ENCODE measurements at places on chromosomes 2 and 18. TPM values are rescaled to one million over a fixed set of nuclear protein-coding genes. Genes with fewer than 3 reads are reported as not detected.
A peak's percentile ranks its signal among the peaks of the same experiment; 100 is the strongest.

DNA sequence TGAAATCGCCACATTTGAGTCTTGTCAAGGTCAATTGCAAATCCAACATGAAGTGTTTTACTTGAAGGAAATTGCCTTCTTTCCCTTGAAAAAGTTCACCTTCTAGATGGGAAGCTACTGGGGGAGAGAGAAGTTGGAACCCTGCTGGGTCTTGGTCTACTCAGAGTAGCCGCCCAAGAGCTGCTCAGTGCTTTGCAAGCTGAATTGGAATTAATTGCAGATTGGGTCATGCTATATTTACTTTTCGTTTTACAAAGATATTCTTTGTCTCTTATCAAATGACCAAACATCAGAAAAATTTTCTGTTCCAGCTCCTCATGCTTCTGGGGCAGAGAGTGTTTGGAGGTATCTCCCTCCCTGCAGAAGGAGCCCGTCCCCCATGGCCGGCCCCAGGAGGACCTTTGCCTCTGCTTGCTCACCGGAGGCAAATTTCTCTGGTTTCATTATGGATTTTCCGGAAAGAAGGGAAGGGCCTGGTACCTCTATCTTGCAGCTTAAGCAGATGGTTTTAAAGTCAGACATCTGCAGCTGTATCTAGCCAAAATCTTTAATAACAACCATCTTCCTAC lies 289.7 kb downstream of the MYT1L start:
- no peak for DNase-seq

GRCh38 chr2:42566837-42567321 lies 1.6 kb upstream of the MTA3 start:
- no peak for DNase-seq

DNA sequence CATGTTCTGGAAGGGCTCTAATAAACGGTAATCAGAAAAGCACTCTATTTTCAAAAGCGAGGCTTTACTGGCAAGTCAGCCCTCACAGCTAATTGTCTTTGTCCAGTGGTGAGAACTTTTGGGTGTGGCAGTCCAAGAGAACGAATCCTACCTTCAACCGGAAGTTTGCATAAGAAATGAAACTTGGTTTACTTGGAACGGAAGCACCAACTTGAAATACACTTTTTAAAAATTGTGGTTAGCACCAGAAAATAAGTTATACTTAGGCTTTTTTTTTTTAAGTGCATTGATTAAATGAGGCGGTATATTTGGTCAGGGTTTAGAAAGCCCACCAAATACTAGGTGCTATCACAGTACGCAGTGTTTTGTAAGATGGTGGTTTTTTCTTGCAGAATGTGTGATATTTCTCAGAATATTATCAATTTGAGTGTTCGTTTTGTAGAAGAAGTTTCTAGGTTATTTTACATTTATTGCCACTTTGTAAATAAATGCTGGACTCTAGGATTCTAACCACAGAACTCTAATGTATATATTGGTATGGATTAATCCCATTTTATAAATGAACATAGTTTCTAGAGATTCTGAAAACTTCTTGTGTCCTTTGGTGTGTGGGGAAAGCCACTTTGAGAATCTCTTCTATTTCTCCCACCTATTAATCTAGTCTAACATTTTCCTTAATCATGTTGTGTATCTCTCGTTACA lies 1.2 kb downstream of the MYL12A start:
- DNase-seq = no peak

GRCh38 chr18:71022389-71022788 lies 733.5 kb downstream of the SOCS6 start:
- DNase-seq = no peak

- DNase-seq = no peak
These were observed 1705.6 kb upstream of the TMEFF2 start for GRCh38 chr2:193900292-193900691.

DNA sequence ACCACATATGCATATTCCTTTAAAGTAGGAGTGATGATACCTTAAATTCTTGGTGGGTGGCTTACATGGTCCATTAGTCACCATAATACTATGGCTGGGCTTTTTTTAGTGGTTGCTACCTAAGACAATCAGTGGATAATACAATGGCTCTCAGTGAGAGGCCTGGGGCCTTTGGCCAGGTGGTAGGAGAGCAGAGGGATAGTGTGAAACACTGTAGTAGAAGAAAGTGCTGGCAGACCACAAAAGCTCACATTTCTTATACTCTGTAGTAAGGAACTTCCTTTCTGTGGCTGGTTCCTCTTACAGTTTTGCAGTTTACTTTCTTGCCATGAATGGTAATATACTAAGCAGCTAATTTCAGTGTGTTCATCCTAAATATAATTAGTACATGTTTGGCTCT lies 583.5 kb downstream of the XIRP2 start:
- DNase-seq = no peak

DNA sequence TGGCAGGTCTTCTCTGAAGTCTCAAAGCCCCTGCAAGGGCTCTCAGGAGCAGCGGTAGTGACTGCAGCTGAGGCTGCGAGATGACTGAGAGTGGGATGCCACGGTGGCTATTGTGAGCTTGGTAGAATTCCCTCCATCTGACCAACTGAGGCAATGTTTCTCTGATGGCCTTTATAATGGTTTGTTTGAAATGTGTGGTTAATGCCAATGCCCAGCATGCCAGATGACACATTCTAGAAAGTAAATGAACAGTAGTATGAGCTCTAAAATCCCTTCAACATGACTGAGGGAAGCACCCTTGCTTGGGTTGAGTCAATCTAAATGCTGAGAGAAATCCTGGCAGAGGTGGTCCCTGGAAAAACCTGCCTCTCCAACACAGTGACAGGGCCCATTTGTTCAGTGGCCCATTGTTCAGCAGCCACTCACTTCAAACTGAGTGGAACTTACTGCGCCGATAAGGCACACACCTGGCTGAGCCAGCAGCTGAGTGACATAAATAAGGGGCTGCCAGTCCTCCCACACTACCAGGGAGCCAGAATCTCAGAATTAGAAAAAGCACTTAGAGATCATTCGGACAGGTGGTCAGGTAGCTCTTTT lies 31.7 kb downstream of the SULT1C2 start:
- no peak for DNase-seq

GRCh38 chr18:45026162-45026561 lies 345.5 kb downstream of the SETBP1 start:
- DNase-seq = no peak

- DNase-seq = no peak
These were observed 125.9 kb downstream of the CCDC85A start for GRCh38 chr2:56309626-56310170.

DNA sequence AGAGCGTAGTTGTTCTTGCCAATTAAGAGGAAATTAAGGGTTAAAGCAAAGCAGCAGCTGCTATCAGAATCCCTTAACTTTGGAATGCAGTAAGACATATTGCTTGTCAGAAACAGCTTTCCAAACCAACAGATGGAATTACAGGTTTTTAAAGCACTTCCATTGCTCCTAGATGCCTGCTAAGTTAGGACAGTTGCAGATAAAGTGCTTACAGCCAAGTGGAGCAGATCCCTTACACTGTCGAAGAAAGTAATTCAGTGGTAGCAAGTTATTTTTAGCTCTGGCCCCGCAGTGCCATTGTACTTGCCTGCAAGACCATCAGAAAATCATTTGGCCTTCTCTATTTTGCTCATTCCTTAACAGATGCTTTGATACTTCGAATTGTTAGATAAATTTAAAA lies 5.4 kb downstream of the PDK1 start:
- no peak for DNase-seq

DNA sequence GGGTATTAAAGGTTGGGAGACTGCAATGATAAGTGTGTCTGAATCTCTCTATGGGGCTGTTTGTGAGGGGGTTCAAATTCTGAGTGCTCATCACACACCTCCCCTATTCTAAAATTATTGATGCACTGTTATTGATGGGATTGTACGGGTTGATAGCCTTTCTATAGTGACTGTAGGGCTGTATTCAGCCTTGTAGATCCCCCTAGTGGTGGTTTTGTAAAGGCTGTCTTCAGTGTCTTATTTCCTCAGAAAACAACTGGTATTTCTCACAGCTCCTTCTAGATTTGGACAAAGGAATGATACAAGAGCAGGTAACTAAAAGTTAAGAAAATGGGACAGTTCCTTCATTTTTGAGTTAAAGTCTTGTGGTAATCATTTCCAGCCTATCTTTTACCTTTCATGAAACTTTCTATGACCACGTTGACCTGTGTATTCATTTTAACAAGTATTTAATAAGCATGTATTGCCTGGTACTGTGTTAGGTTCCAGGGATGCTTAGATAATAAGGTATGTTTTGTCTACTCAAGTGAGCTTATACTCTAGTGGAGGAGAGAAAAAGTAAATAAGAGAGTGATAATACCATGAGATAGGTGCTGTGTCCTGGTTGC lies 21.2 kb downstream of the SMAD4 start:
- no peak for DNase-seq

DNA sequence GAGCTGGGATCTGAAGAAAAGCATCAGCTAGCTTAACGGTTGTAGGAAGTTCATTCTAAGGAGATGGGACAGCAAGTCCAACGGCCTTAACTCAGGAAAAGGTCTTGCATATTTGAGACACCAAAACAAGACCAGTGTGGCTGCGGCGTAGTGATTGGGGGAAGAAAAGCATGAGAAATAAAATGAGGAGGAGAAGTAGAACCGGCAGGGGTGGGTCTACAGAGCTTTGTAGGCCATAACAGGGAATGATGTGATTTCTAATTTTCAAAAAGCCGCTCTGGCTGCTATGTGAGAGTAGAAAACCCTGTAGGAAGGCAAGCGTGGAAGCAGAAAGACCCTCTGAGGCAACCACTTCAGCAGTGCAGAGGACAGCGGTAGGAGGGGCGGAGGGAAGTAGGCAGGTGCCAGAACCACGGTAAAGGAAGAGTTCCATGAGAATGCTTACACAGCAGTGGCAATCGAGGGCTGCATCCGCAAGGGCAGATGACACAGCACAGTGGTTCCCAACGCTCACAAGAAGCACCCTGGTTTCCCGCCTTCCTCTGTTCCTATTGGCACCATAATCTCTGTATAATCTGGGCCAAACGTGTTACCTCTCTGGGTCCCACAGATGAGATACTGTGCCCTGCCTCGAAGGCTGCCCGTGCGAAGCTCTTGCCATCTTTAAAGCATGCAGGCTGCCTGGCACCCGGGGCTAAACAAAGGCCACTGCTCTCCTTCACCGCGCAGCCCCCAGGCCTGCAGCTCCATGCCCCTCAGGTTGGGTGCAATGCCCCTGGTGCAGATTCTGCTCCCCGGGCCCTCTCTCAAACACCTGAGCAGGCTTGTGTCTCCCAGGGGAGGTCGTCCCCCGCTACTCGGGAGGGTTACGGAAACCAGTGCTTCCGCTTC lies 795 bp downstream of the ANKRD39 start:
- DNase-seq = no peak

DNA sequence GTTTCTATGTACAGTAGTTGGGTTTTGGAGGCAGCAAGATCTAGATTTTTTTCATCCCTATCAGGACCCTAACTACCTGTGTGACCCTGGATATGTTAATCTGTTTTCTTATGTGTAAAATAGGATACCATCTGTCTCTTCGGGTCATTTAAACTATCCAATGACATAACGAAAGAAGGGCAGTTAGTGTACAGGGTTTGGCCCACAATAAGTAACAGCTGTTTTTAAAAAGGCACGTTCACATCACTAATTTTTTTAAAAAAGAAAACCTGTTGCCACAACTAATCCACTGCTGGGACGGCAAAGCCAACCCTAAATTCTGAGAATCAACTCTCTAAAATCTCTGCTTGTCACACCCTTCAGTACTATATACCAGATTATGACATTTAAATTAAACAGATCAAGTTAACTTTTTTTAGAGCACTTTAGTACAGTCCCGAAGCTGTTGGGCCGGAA lies 869 bp downstream of the USP40 start:
- DNase-seq = no peak

DNA sequence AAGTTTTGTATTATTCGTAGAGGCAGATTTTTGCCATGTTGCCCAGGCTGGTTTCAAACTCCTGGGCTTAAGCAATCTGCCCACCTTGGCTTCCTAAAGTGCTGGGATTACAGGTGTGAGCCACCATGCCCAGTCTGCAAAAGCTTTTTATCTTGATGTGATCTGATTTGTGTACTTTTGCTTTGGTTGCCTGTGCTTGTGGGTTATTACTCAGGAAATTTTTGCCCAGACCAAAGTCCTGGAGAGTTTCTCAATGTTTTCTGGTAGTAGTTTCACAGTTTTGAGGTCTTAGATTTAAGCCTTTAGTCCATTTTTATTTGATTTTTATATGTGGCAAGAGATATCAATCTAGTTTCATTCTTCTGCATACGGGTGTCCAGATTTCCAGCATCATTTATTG lies 42.4 kb downstream of the SYT4 start:
- no peak for DNase-seq

GRCh38 chr2:16649353-16650286 lies 16.0 kb downstream of the CYRIA start:
- DNase-seq = no peak

GRCh38 chr2:240997856-240998705 lies at the start of gene SNED1:
SNED1 (plus strand) TSS chr2:240998618; CDS start chr2:240998838, 220 bp downstream.
- DNase-seq = peak; percentile 66

DNA sequence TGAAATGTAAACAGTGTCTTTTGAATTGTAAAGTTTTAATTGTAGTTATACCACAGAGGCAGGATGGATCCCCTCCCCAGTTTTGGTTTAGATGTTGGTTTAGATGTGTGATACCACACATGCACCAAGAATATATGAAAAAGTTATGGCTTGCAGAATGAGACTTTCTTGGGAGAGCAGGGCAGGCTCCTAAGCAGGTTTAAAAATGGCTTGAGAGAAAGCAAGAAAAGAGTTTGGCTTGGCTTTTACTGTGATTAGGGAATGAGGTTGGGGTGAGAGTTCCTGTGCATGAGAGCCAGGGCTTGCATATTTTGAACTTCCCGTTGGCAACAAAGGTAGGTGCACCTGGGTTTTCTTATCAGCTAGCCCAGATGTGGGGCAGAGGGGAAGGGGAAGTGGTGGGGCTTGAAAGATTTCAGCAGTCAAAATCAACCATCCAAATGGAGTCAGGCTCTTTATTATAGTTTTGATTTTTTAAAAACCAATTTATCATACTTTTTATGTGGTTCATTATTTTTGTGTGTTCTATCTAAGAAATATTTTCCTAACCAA lies 246.9 kb downstream of the MTX2 start:
- DNase-seq = no peak

DNA sequence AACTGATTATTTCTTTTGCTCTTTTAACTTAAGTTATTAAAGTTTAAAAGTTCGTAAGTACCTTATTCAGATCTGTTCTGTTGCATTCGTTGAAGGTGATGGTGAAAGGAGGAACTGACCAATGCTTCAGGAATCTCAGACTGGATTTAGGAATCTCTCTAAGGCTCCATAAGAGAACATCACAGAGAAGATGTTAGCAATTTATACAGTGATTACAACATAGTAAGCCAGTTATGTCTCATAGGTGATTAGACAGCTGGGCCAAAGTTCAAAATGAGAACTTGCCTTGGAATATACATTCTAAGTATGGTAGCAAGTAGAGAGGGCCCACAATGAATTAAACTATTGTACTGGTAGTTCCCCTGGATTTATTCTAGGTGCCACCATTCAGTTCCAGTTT lies 3.2 kb downstream of the MARS2 start:
- no peak for DNase-seq

GRCh38 chr2:207528980-207529329 lies 807 bp upstream of the CREB1 start:
- no peak for DNase-seq

- no peak for DNase-seq
These were observed 48.0 kb downstream of the NAB1 start for GRCh38 chr2:190696792-190697398.

GRCh38 chr2:55155206-55155605 lies 76.9 kb downstream of the CLHC1 start:
- DNase-seq = no peak

The XDH gene
- total RNA-seq = not detected

The CDKL4 gene
- 2.6 TPM for total RNA-seq

The GALM gene
- 25.1 TPM for total RNA-seq

The SH3BP4 gene
- 24.0 TPM for total RNA-seq

The HRH4 gene
- 2.5 TPM for total RNA-seq

Data from thoracic aorta (tissue), 2 donors.